Muscle of leg (tissue), 16 donors: ENCODE measurements at places on chromosomes 1 and 21. TPM values are rescaled to one million over a fixed set of nuclear protein-coding genes. Genes with fewer than 3 reads are reported as not detected.

DNA sequence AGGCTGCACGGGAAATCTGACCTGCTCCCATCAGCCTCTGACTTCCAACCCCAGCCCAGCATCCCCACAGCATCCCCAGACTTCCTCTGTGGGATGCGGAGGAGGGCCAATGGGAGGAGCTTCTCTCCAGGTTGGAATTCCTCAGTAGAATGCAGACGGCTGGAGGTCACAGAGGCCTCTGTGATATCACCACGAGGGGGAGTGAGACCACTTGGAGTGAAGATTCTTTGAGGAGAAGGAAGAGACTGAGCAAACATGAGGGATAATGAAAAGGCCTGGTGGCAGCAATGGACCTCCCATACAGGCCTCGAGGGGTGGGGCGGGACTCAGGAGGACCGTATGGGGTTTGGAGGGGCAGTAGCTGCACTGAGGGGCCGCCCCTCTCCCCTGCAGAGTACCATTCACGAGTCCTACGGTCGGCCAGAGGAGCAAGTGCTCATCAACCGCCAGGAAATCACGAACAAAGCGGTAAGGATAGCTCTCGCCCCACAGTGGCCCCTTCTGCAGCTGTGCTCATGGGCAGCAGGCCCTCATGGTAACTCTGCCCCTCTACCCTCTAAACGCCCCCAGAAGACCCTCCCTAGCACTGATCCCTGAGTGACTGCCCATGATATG lies at the start of gene CATSPER4:
Gene CATSPER4 (plus strand): TSS at position 230 of the 615 bp plus-strand sequence. CDS start 26 bp downstream, at position 256.
- no peak within 1 kb of the TSS for H3K27ac ChIP-seq
- H3K27me3 ChIP-seq = no peaks in the 10 kb centered on the region
- DNase-seq = no peak
- H3K4me1 ChIP-seq = no peaks in the 10 kb centered on the region
- H3K4me3 ChIP-seq = no peak within 1 kb of the TSS

The LYPD8 gene
- total RNA-seq = not detected

- H3K27ac ChIP-seq = no peak overlapping the region
- DNase-seq = peak; percentile 10
- no peak overlapping the region for H3K4me3 ChIP-seq
These were observed 49.5 kb upstream of the VCAM1 start for GRCh38 chr1:100670083-100670482.

- H3K27ac ChIP-seq = no peak overlapping the region
- no peak for DNase-seq
- no peaks in the 10 kb centered on the region for H3K27me3 ChIP-seq
- no peaks in the 10 kb centered on the region for H3K36me3 ChIP-seq
These were observed 256.8 kb upstream of the C1orf105 start for GRCh38 chr1:172163498-172164215.

GRCh38 chr1:22760455-22760854 lies 49.8 kb downstream of the EPHB2 start:
- H3K4me1 ChIP-seq = peaks cover 20% of the 10 kb centered on the region
- no peak for DNase-seq
- H3K4me3 ChIP-seq = no peak overlapping the region
- no peaks in the 10 kb centered on the region for H3K27me3 ChIP-seq
